Fibroblast of the aortic adventitia (primary cell): ENCODE measurements at places on chromosomes 11 and 22. TPM values are rescaled to one million over a fixed set of nuclear protein-coding genes. Genes with fewer than 3 reads are reported as not detected.

The KCNE3 gene
- total RNA-seq = 0.18 and 5.9 TPM in 2 replicates

The IRAG1 gene
- 17.6 and 32.0 TPM in 2 replicates for total RNA-seq

The SLC35F2 gene
- 9.6 and 9.9 TPM in 2 replicates for total RNA-seq

The LRRC56 gene
- total RNA-seq = 0.45 and 1.2 TPM in 2 replicates

The SIK2 gene
- total RNA-seq = 8.8 and 16.6 TPM in 2 replicates

The DBX1 gene
- total RNA-seq = not detected in 2 replicates

The SOX10 gene
- not detected in 2 replicates for total RNA-seq

The SERPING1 gene
- total RNA-seq = 64.9 and 77.0 TPM in 2 replicates

The CSNK2A3 gene
- total RNA-seq = 1.6 and 4.7 TPM in 2 replicates

DNA sequence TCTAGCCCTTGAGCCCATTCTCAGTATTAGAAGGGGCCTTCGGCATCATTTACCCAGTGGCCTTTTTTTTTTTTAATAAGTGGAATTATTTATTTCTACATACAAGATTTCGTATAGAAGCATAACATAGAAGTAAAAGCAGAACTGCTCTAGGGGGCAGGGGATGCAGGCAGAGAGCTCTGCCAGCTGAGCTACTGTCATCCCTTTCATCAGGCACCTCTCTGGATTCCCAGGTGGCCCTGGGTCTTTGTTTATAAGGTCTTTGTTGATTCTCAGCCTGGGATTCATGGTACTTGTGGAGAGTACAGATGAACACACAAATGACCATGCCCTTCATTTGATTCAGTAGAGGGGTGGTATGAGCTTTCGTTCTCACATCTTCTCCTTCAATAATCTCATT, 66.4 kb downstream of the GAB2 start:
- DNase-seq = no peak

DNA sequence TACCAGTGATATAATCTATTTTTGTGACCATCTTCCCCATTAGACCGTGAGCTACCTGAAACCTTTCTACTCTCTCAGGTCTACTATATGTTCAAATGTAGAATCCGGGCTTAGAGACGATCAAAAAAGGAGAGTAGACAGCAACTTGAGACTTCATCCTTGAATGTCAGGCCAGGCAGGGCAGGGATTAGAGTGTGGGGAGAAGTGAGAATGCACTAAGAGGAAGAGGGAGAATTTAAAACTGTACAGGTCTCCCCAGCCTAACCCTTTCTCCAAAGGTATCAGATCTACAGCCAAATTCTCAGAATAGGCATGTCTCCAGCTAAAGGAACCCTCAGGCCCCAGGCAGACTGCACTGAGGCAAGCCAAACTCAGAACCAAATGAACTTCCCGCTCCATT, 935 bp downstream of the LAMTOR1 start:
- peak; percentile 16 for DNase-seq

DNA sequence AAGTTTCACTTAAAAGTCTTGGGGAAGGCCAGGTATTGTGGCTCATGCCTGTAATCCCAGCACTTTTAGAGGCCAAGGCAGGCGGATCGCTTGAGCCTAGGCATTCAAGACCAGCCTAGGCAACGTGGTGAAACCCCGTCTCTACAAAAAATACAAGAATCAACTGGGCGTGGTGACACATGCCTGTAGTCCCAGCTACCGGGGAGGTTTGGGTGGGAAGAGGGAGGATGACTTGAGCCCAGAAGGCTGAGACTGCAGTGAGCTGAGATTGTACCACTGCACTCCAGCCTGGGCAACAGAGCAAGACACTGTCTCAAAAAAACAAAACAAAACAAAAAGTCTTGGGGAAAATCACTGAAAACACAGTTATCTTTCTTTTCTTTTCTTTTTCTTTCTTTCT, 15.4 kb upstream of the XBP1 start:
- no peak for DNase-seq

DNA sequence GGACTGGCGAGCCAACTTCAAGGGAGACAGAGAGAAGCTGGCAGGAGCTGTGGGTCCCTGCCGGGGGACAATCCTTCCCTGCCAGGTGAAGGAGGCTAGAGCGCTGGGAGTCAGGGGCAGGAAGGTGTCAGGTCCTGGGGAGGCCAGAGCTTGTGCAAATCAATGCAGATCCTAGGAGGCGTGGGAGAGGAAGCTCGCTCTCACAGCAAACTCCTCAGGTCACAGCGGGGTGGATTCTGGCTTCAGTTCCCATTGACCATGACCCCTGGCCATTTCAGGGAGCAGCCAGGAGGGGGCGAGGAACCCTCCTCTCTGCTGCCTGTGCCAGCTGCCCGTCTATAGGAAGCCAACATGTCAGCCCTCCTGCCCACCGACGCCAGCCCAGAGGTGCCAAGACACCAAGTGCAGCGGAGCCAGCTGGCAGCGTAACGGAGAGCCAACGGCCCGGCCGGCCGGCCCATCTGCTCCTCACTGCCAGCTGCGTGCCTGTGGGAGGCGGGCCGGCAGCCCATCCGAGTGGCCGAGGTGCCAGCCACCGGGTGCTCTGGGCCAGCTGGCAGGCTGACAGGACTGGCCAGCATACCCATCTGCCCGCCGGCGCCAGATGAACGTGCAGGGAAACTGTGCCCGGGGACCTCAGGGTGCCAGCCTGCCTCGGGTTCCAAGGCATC, 374.8 kb downstream of the MIAT start:
- DNase-seq = no peak

GRCh38 chr22:43269246-43269645, 73.9 kb downstream of the SCUBE1 start:
- DNase-seq = no peak

GRCh38 chr22:38766076-38766777, 10.4 kb upstream of the SUN2 start:
- DNase-seq = peak; percentile 24

- no peak for DNase-seq
Measured at GRCh38 chr11:129743112-129743815, 72.4 kb upstream of the TMEM45B start.

DNA sequence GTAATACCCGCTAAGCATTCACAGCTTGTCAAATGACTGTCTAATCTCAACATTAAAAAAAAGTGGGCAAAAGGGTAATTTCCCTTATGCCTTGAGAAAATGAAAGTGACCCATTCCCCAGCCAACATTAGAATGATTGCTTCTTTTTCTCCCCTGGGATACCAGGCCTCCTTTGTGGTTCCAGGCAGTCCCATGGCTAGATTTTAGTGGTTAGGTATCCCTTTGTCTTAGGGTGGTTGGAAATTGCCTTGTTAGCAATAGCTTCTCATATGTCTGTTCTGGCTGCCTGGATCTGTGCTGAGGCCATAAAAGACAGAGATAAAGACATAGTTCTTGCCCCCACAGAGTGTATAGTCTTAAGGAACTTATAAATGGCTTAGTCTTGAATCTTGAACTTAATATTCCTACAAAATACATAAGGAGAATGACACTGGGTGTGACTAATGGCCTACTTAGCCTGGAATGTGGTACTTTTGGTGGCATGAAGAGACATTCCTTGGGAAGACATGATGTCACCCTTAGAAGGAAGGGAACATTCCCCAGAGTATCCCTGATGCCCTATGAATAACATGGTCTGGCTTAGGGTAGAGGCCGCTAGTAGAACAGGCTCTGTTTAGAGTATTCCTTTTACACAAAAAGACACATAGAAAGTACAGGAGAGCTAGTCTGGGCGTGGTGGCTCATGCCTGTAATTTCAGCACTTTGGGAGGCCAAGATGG, 90.3 kb downstream of the ZBTB16 start:
- DNase-seq = no peak

GRCh38 chr11:116696381-116696941, 76.3 kb downstream of the BUD13 start:
- DNase-seq = no peak

DNA sequence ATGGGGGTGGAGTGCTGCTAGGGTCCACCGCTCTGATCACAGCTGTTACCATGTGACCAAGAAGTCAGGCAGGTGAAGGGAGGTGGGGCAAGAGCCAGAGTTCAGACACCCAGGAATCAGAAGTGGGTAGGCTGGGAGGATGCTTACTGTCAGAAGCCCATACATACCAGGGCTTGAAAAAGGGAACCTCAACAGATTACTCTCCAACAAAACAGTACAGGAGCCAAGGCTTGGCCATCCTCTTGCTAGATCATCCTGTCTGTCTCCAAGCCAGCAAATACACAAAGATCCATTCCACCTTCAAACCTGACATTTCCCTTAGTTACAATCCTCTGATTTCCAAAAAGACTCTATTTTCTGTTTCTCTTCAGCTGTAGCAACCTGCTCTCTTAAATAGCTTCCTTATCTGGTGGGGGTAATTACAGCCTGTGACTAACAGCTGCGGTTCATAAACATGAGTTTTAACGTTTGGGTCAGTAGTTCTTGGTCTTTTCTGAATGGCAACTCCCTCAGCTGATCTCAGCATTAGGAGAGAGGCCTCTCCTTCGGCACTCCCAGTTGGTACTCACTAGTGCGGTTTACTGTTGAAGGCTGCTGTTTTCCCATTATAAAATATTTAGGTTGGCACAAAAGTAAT, 31.1 kb upstream of the WT1 start:
- DNase-seq = peak; percentile 45

DNA sequence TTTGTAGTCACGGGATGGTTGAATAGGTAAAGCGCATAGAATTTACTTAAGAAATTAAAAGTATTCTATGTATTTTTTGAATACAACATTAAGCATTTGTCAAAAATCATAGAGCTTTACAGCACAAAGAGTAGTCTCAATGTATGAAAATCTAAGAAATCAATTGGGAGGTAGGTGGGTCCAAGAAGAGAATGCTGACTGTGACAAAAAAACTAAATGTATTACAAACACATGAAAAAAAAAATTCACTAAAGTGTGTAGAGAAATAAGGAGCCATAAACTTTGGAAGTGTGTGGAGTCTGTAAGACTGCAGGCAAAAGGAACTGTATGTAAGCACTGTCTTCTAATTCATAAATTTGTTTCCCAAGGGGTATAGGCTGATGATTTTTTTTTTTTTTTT, 558.3 kb downstream of the JRKL start:
- DNase-seq = no peak

- DNase-seq = no peak
Measured at GRCh38 chr11:79481795-79482194, 41.0 kb upstream of the TENM4 start.

GRCh38 chr11:1078191-1078601, 3.5 kb downstream of the MUC2 start:
- no peak for DNase-seq

DNA sequence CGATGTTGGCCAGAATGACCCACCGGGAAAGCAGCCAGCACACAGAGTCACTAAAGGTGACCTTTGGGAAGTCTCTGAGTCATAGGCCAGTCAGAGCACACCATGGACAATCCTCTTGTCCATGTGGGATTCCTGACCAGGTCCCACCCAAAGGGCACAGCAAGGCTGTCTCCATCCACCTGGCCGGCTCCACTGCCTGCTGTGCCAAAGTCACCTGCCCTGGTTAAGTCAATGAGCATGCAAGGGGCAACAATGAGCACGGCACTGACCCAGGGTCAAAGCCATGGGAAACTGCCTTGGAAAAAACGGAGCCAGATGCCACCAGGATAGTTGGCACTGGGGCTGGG, 49.8 kb downstream of the SHANK2 start:
- DNase-seq = no peak

DNA sequence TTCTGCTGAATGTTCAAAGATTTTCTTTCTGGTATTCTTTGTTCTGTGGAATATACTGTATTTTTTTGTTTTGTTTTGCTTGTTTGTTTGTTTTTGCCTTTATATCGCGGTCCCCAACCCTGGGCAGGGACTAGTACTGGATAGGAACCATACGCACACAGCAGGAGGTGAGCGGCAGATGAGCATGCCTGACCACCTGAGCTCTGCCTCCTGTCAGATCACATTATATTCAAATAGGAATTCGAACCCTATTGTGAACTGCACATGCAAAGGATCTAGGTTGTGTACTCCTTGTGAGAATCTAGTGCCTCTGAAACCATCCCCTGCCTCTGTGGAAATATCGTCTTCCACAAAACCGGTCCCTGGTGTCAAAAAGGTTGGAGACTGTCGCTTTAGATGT, 83.3 kb upstream of the ANO3 start:
- no peak for DNase-seq

GRCh38 chr22:28450109-28450508, 229.5 kb downstream of the TTC28 start:
- no peak for DNase-seq

DNA sequence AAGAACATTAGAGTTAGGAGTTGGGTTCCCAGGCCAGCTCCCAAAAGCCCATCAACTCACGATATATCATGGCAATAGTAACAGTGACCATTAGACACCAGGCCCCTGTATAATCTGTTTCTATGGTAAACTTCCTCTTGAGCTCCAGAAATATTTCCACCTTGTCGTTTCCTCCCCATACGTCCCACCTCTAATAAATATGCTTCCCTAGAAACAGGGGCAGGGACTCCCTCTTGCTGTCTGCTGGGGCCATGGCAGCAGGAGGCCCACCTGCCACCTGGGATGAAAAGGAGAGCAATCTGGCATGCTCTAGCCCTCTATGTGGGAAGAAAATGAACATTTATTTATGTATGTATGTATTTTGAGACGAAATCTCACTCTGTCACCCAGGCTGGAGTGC, 32.2 kb upstream of the AMOTL1 start:
- no peak for DNase-seq

DNA sequence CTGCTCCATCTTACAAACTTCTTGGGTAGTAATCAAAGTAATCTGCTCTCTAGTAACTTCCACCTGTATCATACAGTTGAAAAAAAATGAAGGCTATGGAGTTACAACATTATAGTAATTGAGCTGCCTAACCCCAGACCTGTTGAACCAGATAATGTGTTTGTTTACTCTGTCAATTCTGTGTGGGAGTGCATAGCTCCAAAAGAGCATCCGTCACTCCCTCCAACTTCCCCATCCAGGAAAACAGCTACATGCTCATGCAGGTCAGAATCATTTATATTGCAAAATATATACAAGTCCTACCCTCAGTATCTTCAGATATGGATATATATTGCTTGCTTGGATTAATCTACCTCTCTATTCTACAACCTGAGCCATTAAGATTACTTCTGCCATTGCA, 244.0 kb upstream of the ANO5 start:
- DNase-seq = no peak
